NCI-H187 (cell line): ENCODE measurements at places on chromosomes 13 and 19.
A peak's percentile ranks its signal among the peaks of the same experiment; 100 is the strongest.

GRCh38 chr13:46039411-46040182, 12.9 kb downstream of the ZC3H13 start:
- no peak for DNase-seq

DNA sequence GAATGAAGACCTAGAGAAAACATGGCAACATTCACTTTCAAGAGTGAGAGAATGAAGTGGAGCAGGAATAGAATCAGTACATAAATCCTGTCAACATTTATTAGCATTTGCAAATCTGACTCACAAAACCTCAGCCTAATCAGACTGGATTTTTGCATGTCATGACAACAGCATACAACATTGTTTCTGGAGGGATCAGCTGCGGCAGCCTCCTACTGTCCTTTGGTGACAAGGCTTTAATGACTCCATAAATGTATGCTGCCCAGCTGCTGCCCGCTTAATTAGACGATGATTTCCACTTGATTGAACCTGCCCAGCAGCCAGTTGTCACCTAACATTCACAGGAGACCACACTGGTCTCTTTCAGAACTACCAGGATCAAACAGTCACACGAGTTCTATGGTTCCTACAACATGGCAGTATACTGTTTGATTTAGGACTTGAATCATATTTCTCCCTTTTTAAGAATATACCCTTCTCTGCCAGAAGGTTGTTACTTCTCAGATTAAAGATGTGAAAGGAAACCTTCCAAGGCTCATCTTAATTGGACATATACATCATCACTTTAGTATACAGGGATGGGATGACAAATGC, 9.3 kb downstream of the EBPL start:
- DNase-seq = no peak

GRCh38 chr13:63636316-63636993, 2220.8 kb upstream of the PCDH20 start:
- no peak for DNase-seq

DNA sequence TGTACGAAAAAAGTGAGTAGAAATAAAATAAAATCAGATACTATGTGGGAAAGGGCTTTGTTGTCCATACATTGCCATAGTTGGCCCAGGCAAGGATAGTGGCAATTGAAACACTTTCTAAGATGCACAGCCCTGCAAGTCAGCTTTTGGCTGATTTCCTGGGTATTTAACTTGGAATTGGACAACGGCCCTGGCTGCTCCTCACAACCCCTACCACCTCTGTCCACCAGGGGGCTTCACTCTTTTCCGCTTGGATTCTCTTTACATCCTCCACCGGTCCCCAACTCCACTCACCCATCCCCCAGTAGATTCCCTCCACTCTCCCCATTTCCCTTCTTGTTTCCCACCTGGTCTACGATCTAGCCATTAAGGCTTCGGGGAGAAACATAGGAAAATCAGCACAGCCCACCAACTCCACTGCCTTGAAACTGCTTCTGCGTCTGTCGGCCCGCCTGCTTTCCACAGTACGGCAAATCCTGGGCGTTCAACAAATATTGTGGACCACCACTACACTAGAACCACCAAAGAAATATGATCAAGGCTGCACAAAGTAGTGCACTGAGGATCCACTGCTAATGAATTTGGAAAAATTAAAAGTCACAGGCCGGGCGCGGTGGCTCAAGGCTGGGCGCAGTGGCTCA, 48.6 kb upstream of the GTF3A start:
- DNase-seq = peak; percentile 7

DNA sequence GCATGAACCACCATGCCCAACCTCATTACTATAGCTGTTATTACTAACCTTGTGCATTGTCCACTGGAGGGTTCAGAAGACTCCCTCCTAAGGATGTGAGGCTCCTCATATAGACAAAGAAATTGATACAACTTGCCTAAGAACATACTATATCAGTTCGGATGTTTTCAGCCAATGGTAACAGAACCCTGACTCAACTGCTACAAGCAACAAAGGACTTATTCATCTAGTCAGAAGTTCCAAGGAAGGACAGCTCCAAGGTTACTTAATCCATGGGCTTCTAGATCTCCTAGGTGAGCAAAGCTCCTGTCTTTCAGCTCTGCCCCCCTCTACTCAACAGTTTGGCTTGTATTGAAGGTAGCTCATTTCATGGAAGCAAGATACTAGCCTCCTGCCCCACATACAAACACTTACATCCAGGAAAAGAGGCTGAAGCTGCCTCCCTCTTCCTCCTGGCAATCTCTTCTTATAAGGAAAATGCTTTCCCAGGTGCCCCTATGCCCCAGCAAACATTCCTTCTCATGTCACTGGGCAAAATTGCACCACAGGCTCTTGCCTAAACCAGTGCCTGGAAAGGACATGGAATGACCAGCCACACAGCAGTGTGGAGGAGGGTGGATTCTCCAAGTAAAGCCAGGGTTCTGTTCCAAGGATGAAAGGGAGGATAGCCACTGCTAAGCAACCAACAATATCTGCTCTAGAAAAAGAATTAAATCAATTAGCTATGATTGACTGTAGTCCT, 497.8 kb downstream of the FOXO1 start:
- no peak for DNase-seq

GRCh38 chr13:111241862-111242261, 78.6 kb upstream of the TEX29 start:
- no peak for DNase-seq

DNA sequence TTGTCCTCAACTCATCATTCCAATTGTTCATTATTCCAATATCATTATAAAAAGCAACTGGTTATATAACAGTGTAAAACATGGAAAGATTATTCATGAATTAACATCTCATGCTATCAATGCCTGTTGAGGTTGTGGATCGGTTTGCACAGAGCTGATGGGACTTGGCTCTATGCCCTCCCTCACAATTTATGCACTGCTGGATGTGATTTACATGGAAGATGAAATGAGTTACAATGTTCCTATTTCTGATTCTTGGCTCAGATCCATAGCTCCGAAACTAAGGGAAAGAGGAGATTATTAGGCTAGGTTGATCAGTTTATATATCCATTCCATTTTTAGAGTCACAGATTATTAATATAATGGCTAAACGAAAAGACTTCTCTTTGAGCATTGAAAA, 38.6 kb downstream of the SCEL start:
- DNase-seq = no peak

DNA sequence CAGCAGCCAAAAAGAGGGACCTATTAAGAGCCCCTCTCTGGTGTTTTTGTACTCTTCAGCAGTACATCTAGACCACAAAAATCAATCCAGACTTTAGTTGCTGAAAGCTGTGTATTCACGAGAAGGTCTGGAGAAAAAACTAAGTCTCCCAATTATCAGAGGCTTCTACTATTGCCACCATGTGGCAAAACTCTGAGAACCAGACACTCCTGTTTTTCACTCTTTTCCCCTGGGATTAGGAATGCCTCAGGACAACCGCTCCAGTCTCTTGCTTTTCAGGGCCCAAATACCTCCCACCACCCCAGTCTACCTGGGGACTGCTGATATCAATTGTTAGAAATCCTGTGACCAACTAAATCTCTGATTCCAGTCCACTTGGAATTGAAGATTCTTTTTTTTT, 30.1 kb upstream of the OBI1 start:
- no peak for DNase-seq

DNA sequence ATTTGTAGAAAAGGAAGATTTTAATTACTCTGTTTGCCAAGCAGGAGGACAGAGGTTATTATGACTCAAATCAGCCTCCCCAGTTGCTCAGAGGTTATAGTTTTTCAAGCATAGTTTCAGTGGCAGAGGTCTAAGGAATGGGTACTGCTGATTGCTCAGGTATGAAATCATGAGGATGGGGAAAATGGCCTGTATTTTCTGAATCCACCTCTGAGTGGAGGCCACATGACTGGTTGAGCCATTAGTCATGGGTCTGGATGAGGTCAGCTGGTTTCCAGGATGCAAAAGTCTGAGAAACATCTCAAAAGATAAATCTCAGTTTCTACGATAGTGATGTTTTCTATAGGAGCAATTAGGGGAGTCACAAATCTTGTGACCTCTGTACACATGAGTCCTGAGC, 62.8 kb upstream of the CEACAM8 start:
- no peak for DNase-seq

DNA sequence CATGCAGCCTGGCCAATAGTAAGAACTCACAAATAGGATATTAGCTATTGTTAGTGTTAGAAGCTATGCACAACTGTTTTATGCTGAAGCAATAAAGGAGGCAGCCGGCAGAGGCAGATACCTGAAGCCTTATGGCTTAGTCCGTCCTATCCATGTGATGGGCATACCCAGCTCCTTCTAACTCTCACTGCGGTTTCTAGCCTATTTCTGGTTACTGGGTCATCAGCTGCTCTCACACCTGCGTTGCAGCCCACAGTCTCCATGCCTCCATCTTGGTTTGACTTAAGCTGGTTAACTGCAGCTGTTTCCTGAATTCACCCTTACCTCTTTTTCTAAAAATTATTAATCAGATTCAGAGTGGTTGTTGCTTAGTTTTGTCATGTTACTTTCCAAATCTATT, 40.5 kb upstream of the CNMD start:
- peak; percentile 48 for DNase-seq

DNA sequence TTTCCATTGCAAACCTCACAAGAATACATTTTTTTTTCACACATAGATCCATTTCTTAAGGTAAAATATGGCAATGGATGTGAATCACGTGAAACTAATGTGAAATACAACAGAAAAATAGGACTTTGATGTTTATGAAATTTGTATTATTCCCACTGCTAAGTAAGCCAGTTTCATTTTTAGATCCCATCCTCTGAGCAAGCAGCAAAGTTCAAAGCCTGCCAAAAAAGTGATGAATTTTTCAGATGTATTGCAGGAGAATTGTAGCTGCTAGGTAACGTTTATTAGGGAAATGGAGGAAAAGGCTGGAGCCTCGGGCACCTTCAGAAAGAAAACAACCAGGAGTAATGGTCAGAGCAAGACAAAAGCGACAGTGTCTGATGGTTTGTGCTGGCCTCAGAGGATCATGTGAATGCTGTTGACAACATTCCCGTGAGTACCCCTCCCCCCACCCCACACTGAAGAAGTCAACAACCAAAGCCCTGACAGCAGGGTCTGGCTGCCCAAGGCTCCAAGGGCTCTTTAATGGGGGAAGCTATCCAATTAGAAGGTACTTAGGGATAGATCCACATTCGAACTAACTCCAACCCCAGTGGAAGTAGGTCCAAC, 95.5 kb downstream of the OXGR1 start:
- DNase-seq = no peak

GRCh38 chr13:47310401-47310800, 413.5 kb upstream of the HTR2A start:
- DNase-seq = no peak

- DNase-seq = no peak
These were observed 153.8 kb upstream of the SERP2 start for GRCh38 chr13:44219577-44220548.

DNA sequence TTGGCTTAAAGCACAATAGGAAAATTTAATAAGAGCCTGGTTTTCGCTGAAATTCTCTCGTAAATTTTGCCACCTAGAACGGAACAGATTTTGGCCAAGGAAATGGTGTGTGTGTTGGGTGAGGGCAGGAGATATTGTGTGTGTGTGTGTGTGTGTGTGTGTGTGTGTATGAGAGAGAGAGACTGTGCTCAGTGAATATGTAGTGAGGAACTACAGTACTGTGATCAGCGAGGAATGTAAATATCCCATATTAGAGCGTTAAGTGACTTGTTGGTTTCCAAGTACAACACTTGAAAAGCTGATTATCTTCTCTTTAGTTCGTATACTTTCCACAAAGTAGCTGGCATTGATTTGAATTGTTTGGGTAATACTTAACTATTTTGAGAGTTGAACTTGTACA, 738.9 kb downstream of the PCDH9 start:
- DNase-seq = no peak

- DNase-seq = no peak
These were observed 16.5 kb upstream of the CFAP97D2 start for GRCh38 chr13:114162533-114162922.

GRCh38 chr19:579111-579841, 6.9 kb downstream of the BSG start:
- no peak for DNase-seq

DNA sequence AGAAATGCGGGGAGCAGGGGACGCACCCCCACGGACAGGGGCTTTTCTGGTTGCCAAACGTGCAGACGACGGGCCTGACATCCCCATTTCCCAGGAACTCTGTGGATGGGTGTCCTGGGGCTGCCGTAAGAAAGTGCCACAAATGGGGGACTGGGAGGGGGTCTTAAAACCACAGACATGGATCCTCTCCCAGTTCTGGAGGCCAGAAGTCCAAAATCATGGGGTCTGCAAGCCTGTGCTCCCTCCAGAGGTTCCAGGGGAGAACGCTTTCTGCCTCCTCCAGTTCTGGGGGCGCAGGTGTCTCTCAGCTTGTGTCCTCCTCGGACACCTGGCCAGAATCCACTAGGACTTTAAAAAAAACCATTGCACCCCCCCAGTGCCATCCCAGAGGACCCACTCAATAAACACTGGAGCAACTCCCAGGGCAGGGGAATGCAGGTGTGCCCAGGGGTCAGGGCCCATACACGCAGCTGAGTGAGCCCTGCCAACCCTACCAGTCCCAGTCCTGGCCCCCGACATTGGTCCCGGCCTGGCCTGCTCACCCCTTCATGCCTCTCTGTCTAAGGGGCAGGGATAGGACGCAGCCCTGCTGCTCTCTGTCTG, 103.9 kb downstream of the GADD45B start:
- DNase-seq = no peak

- DNase-seq = no peak
These were observed 111.1 kb downstream of the STARD13 start for GRCh38 chr13:33174491-33174890.

- DNase-seq = no peak
These were observed 1241.5 kb upstream of the MIR17HG start for GRCh38 chr13:90105849-90106496.

- no peak for DNase-seq
These were observed 83.8 kb upstream of the WASF3 start for GRCh38 chr13:26473571-26474230.

DNA sequence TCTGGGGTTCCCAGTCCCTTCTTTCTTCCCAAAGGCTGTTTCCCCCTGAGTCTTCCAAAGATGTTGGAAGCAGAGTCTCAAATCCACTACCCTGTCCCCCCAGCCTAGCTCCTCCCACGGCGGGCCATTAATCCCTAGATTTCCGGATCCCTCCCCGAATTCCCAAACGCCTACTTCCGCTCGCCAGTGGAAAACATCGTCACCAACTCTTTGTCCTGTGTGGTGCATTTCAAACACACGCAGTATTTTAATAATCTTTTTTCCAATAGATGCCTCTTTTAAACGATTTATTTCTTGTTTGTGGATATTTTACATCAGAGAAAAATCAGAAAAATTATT, 610 bp downstream of the ZNF791 start:
- DNase-seq = no peak

GRCh38 chr13:80850771-80851170, 509.8 kb upstream of the SPRY2 start:
- no peak for DNase-seq

GRCh38 chr19:44903602-44904425, 1.8 kb upstream of the APOE start:
- peak; percentile 16 for DNase-seq

DNA sequence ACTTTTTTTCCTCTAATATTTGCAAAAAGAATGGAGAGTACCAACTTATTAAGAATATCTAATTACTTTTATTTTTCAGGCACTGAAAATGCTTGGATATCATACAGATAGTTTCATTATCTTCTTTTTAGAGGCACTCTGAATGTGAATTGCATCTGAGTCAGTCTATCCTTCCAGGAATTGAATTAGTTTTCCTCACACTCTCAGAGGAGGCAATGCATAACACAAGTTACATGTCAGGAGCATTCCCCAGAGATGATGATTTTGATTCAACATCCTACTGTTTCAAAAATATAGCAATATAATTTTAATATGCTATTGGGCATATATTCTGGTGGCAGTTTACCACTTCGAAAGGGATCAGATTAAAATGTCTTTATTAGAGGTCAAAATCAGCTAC, 1315.4 kb downstream of the PCDH9 start:
- DNase-seq = no peak

GRCh38 chr13:92781965-92782690, 444.5 kb upstream of the GPC6 start:
- no peak for DNase-seq
